ENCODE measurements at places on chromosomes 4 and X. TPM values are rescaled to one million over a fixed set of nuclear protein-coding genes. Genes with fewer than 3 reads are reported as not detected.

GRCh38 chr4:19523964-19524363 lies 727.7 kb upstream of the SLIT2 start:
- DNase-seq = no peak

- DNase-seq = no peak
These were observed 4.5 kb upstream of the DCAF12L1 start for GRCh38 chrX:126557151-126557550.

GRCh38 chr4:143281507-143282190 lies 55.0 kb upstream of the GAB1 start:
- DNase-seq = no peak

The PHEX gene
- 0.45 TPM for total RNA-seq

- no peak for DNase-seq
These were observed 27.2 kb downstream of the HPF1 start for GRCh38 chr4:169730564-169730963.

GRCh38 chrX:118519411-118520215 lies 24.0 kb downstream of the DOCK11 start:
- no peak for DNase-seq

The PAPSS1 gene
- 33.0 TPM for total RNA-seq

GRCh38 chr4:178347111-178347510 lies 904.9 kb upstream of the AGA start:
- no peak for DNase-seq

DNA sequence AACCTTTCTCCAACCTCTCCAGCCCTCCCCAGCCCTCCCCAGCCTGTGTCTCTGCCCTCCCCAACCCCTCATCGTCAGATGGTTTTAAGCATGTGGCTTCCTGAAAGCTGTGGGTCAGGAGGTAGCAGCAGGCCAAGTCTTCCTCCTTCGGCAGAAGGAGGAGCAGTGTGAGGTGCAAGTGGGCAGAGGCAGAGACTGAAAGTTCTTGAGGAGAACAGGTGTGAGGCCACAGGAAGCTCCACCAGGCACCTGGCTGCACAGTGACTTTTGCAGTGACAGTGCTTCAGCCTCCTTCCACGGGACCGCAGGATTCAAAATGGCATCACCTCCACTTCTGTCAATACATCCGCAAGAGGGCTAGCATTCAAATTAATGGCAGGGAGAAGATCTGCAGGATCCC lies 203.9 kb upstream of the LEF1 start:
- DNase-seq = no peak

- DNase-seq = no peak
These were observed 20.1 kb downstream of the CLTRN start for GRCh38 chrX:15644560-15644872.

The TMSB15B gene
- 1.7 TPM for total RNA-seq

- no peak for DNase-seq
These were observed 216.2 kb upstream of the CTSO start for GRCh38 chr4:156169861-156170260.

DNA sequence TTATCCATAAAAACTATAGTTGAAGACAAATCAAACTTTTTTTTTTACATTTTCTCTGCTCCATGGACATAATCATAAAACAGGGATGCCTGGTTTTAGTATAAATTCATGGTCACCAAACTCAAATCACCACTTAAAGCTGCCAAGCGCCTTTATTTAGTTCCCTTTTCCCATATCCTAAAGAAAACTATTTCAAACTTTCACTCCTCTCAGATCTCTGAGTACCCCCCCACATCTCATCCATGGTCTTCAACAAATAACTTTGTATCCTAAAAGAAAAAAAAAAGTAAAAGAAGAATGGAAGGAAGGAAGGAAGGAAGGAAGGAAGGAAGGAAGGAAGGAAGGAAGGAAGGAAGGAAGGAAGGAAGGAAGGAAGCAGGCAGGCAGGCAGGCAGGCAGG lies 1438.7 kb downstream of the C4orf33 start:
- no peak for DNase-seq

GRCh38 chrX:100720301-100720700 lies 11.6 kb downstream of the SYTL4 start:
- no peak for DNase-seq

The VCX3A gene
- total RNA-seq = not detected

All from mesenteric fat pad (tissue), 1 donor.